Stomach (tissue), 19 donors: ENCODE measurements at places on chromosomes 5 and 9. TPM values are rescaled to one million over a fixed set of nuclear protein-coding genes. Genes with fewer than 3 reads are reported as not detected.
A peak's percentile ranks its signal among the peaks of the same experiment; 100 is the strongest.

DNA sequence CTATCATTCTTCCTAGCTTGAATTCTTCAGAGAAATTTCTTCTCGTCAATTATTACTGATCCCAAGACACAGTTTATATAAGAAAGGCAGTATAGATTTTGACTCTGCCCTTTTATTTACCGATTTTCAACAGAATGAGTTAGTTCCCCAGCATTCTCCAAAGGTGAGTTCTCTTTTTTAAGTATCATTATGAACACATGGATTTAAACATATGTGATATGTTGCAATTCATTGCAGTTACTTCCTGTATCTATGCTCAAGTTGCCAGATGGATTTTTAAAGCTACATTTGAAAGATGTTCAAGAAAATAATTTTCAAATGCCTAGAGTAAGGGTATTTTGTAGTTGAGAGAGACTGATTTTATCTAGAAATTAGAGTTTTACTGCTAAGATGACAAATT is 8.4 kb downstream of the WDR41 start:
- H3K4me3 ChIP-seq, result no peak overlapping the region
- H3K27me3 ChIP-seq, result no peaks in the 10 kb centered on the region
- no peaks in the 10 kb centered on the region for H3K36me3 ChIP-seq
- peaks cover 16% of the 10 kb centered on the region for H3K4me1 ChIP-seq
- no peak overlapping the region for H3K27ac ChIP-seq

- H3K36me3 ChIP-seq, result no peaks in the 10 kb centered on the region
- no peak overlapping the region for H3K4me3 ChIP-seq
- H3K27me3 ChIP-seq, result no peaks in the 10 kb centered on the region
- H3K4me1 ChIP-seq, result no peaks in the 10 kb centered on the region
These were observed 47.5 kb upstream of the ADRB2 start for GRCh38 chr5:148778882-148779281.

DNA sequence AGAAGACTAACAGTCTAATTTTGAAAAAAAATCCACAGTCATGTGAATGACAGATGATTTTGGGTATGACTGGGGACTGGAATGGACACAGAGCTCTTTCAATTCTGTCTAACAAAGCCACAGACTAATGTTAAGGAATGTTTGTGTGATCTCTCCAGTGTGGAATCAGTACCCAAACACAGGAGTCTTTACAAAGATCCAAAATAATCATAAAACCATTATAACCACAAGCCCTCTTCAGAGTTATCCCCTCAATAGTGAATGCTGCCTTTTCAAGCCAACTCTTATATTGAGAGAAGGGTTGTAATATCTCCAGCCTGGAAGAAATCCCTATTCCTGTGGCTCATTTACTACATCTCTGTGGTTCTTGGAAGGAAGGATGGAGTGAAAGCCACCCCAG is 552.0 kb upstream of the CLINT1 start:
- H3K4me1 ChIP-seq, result no peaks in the 10 kb centered on the region
- no peaks in the 10 kb centered on the region for H3K27me3 ChIP-seq
- no peaks in the 10 kb centered on the region for H3K36me3 ChIP-seq
- DNase-seq, result no peak
- H3K27ac ChIP-seq, result no peak overlapping the region

DNA sequence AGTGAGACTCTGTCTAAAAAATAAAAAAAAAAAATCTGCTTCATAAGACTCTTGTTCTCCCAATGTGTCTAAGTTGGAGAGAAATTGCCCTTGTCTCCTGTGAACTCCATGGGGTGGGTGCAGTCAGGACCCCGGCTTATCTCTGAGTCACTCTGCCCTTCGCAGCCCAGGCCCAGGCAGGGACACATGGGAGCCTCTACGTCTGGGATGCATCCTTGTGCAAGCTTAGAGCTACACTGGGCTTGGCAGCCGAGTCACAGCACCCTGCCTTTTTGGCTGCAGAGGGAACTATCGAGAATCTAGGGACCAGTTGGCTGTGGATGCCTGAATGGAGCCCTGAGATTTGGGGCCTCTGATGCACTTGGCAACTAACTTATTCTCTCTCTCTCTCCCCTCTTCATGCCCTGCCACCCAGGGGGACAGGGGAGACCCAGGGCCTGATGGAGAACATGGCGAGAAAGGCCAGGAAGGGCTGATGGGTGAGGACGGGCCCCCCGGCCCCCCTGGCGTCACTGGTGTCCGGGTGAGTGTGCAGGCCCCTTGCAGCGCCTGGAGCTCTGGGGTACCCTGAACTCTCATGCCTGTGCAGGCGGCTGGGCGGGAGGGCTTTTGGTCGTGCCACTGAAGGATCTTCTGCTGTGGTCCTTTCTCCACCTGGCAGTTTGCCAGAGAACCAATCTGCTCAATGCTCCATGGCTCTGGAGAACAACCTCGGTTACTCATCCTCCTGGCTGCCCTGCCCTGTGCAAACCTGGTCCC is 47.5 kb upstream of the ORM1 start:
- no peaks in the 10 kb centered on the region for H3K36me3 ChIP-seq
- H3K4me3 ChIP-seq, result no peak overlapping the region
- DNase-seq, result no peak
- no peaks in the 10 kb centered on the region for H3K27me3 ChIP-seq

- no peak overlapping the region for H3K27ac ChIP-seq
- peaks cover 86% of the 10 kb centered on the region for H3K36me3 ChIP-seq
- H3K4me1 ChIP-seq, result no peaks in the 10 kb centered on the region
- no peaks in the 10 kb centered on the region for H3K27me3 ChIP-seq
- no peak overlapping the region for H3K4me3 ChIP-seq
- peak; percentile 21 for DNase-seq
These were observed 117.5 kb downstream of the TTC39B start for GRCh38 chr9:15189481-15189880.

GRCh38 chr5:74950836-74951515 is 84.8 kb upstream of the FAM169A start:
- no peak overlapping the region for H3K27ac ChIP-seq
- H3K4me1 ChIP-seq, result peaks cover 51% of the 10 kb centered on the region
- DNase-seq, result no peak
- H3K4me3 ChIP-seq, result no peak overlapping the region
- no peaks in the 10 kb centered on the region for H3K36me3 ChIP-seq

- DNase-seq, result no peak
- no peaks in the 10 kb centered on the region for H3K4me1 ChIP-seq
- H3K36me3 ChIP-seq, result no peaks in the 10 kb centered on the region
- no peak overlapping the region for H3K4me3 ChIP-seq
- no peak overlapping the region for H3K27ac ChIP-seq
These were observed 334.6 kb upstream of the IRX1 start for GRCh38 chr5:3261081-3261480.

DNA sequence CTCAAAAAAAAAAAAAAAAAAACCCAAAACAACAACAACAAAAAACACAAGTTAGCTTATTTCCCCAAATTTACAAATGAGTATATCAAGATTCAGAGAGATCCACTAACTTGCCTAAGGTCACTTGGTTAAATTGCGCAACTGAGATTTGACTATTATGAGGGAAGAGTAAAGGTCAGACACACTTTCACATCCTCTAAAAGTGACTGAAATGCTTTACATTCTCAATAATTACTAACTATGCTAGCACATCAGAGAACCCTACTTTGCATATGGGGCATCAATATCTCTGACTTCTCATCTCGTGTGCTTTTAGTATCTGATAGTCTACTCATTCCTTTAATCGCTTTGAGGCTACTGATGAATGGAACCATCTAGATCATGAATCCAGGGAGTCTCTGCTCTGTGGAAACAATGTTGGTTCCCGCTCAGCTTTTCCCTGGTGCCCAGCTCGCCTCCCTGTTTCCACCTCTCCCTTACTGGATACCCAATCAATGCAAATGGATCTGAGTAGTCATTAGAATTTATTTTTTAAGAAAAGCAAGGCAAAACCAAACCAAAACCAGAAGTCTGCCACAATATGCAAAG is 182.1 kb upstream of the TRIM32 start:
- no peaks in the 10 kb centered on the region for H3K27me3 ChIP-seq
- DNase-seq, result no peak
- no peaks in the 10 kb centered on the region for H3K36me3 ChIP-seq
- H3K4me1 ChIP-seq, result no peaks in the 10 kb centered on the region
- H3K4me3 ChIP-seq, result no peak overlapping the region

- no peak overlapping the region for H3K4me3 ChIP-seq
- H3K27me3 ChIP-seq, result peaks cover 5% of the 10 kb centered on the region
- H3K27ac ChIP-seq, result no peak overlapping the region
- no peaks in the 10 kb centered on the region for H3K36me3 ChIP-seq
- H3K4me1 ChIP-seq, result no peaks in the 10 kb centered on the region
- no peak for DNase-seq
These were observed 207.0 kb upstream of the PANK3 start for GRCh38 chr5:168786147-168786546.

- no peak overlapping the region for H3K4me3 ChIP-seq
- no peaks in the 10 kb centered on the region for H3K36me3 ChIP-seq
- H3K27ac ChIP-seq, result peak overlapping the region; percentile 53
- H3K4me1 ChIP-seq, result peaks cover 80% of the 10 kb centered on the region
- no peak for DNase-seq
These were observed 7.5 kb downstream of the ABL1 start for GRCh38 chr9:130842545-130842944.

DNA sequence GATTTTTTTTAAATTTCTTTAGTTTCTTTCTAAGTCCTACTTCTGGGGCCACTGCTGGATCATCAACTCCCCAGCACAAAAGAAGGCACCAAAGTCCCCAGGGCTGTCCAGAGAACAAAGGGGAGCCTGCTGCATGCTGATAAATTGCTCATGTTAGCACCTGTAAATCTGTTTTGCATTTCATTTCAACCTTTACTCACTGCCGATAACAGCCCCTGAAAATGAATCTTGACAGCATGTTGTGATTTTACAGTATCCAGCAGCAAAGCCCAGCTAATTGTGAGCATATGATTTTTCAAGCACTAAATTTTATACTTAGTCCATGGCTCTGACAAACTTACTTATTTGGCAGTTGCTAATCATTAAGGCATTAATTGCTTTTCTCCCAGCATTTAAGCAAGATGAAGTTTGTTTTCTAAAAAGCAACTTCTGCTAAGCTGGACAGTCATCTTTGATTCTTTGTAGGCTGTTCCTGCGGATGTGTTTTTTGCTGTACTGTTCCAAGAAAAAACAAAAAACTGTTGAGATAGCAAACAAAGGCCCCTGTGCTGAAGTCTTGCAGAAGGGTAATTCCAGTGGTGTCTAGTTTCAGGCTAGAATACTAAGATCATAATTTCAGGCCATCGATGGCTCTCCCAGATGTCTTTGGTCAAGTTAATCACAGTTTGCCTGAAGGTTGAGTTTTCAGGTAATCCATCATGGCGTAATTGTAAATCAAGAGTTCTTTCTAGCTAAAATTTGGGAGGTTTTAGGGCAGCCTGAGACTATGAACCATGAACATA is 73.1 kb upstream of the GAS1 start:
- no peak overlapping the region for H3K27ac ChIP-seq
- H3K36me3 ChIP-seq, result no peaks in the 10 kb centered on the region
- H3K4me3 ChIP-seq, result no peak overlapping the region
- no peaks in the 10 kb centered on the region for H3K27me3 ChIP-seq
- peaks cover 12% of the 10 kb centered on the region for H3K4me1 ChIP-seq

DNA sequence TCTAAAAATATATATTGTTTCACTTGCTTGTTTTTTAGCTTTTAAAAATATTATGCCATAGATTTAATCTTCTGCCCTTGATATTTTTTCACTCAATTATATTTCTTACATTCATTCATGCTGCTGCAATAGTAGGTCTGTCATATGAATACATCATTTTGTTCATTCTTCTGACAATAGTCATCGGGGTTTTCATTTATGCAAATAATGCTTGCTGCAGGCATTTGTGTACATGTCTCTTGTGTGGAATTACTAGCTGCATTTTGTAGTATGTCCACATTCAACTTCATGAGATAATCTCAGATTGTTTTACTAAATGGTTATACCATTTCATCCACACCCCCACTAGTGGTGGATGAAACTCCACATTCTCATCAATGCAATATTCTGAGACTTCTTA is 5.3 kb upstream of the PLPP1 start:
- DNase-seq, result no peak
- no peaks in the 10 kb centered on the region for H3K27me3 ChIP-seq
- H3K27ac ChIP-seq, result no peak overlapping the region
- H3K4me3 ChIP-seq, result no peak overlapping the region

DNA sequence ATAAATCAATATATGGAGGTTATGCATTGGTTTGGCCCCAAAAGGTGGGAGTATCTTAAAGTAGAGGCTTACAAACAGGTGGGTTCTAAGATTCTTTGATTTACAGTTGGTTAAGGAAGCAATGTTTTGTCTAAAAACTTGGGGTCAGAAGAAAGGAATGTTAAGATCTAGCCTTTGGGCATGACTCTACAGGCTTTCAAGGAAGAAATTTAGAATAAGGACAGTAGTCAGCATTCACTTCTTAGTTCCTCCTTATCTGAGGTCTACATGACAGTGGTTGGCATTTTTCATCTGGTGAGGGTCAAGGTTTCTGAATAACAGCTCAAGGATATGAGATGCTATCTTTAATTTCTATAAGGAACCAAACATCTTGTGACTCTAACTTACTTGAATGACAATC is 122.8 kb downstream of the CAMK4 start:
- no peak overlapping the region for H3K27ac ChIP-seq
- H3K4me3 ChIP-seq, result no peak overlapping the region
- H3K4me1 ChIP-seq, result no peaks in the 10 kb centered on the region
- no peaks in the 10 kb centered on the region for H3K36me3 ChIP-seq
- no peak for DNase-seq
- H3K27me3 ChIP-seq, result no peaks in the 10 kb centered on the region

DNA sequence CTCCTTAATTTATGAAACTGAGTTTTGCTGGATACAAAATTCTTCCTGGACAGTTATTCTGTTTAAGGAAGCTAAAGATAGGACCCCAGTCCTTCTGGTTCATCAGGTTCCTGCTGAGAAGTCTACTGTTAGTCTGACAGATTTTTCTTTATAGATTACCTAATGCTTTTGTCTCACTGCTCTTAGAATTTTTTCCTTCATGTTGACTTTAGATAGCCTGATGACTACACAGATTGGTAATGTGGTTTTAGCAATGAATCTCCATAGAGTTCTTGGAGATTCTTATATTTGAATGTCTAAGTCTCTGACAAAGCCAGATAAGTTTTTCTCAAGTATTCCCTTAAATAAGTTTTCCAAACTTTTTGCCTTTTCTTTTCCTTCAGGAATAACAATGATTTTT is 419.7 kb downstream of the CDH10 start:
- DNase-seq, result no peak
- no peak overlapping the region for H3K27ac ChIP-seq
- no peak overlapping the region for H3K4me3 ChIP-seq
- no peaks in the 10 kb centered on the region for H3K4me1 ChIP-seq

Gene SEMA5A
- 5.2 TPM for total RNA-seq

Gene XPA
- 1.3 TPM for total RNA-seq

Gene PCDHGA8
- total RNA-seq, result 0.29 TPM

Gene ODF2
- 19.4 TPM for total RNA-seq

Gene TAF11L5
- total RNA-seq, result not detected

Gene RLN2
- total RNA-seq, result not detected

Gene GRHPR
- total RNA-seq, result 48.7 TPM

Gene SMU1
- 19.3 TPM for total RNA-seq

Gene SPATA6L
- 32.7 TPM for total RNA-seq

Gene RGS7BP
- total RNA-seq, result 4.2 TPM

Gene GARIN3
- not detected for total RNA-seq

Gene HABP4
- 32.7 TPM for total RNA-seq
